ENCODE measurements at places on chromosomes 16 and 17. TPM values are rescaled to one million over a fixed set of nuclear protein-coding genes. Genes with fewer than 3 reads are reported as not detected.

Gene TBC1D3E
- polyA plus RNA-seq: not detected

Gene TMEM100
- polyA plus RNA-seq: 0.52 TPM

Gene NPIPA8
- not detected for polyA plus RNA-seq

- no peak for DNase-seq
These were observed 5.4 kb upstream of the CES4A start for GRCh38 chr16:66983033-66983432.

GRCh38 chr16:82061861-82062525, 26.9 kb downstream of the HSD17B2 start:
- peak; percentile 53 for DNase-seq

GRCh38 chr17:47945080-47945479, 3.7 kb downstream of the PNPO start:
- DNase-seq: no peak

Gene ZNF319
- 1.4 TPM for polyA plus RNA-seq

DNA sequence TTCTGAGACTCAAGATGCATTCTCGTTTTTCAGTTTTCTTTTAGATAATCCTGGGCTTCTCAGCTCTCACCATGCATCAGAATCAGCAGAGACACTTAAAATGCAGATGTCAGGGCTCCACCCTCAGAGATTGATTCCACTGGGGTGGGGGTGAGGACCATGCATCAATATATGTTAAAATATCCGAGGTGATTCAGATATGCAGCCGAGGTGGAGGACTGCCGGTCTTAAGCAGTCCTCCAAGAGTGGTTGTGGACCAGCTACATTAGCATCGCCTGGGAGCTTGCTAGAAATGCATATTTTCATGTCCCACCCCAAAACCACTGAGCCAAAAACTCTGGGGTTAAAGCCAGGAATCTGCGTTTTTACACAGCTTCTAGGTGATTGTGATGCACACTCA, 501.3 kb downstream of the CDH13 start:
- DNase-seq: no peak

DNA sequence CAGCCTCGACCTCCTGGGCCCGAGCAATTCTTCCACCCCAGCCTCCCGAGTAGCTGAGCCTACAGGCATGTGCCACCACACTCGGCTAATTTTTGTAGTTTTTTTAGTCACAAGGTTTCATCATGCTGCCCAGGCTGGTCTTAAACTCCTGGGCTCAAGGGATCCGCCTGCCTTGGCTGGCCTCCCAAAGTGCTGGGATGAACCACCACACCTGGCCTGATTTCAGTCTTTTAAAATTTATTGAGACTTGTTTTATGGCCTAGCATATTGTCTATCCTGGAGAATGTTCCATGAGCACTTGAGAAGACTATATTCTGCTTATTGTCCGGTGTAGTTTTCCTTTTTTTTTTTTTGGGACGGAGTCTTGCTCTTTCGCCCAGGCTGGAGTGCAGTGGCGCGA, 18.5 kb downstream of the DNAI2 start:
- DNase-seq: no peak

DNA sequence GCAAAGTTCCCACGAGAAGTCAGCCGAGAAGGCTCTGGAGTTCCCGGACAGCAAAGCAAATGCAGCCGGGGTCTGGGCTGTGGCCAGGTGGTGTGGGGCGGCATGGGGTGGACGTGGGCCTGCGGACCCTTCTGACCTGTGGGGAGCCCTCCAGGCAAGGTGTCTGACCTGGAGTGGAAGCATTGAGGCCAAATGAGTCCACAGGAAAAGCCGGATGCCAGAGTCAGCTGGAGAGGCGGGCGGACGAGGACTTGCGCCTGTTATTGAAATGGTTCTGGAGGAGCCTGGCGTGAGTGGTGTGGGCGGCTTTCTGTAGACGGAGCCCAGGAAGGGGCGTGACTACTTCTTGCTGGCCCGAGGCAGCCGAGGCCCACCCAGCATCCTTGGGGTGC, 50.5 kb upstream of the ZNF750 start:
- no peak for DNase-seq

Gene MARVELD3
- 21.0 TPM for polyA plus RNA-seq

DNA sequence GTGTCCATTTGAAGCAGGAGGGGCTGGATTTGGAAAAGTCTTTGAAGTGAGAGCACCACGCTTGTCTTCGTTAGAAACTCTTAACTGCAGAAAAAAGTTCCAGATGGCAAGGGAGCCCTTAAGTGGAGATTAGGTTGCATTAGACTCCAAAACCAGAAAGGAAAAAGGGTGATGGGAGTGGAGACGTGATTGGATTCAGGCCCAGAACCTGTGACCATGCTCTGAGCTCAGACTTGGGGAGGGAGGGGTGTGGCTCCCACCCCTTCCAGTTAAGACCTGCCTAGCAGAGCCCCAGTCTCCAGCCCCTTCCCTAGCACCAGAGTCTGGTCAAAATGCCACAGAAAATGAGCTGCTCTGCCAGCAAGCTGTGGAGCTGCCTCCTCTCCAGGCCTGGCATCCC, 6.4 kb upstream of the LGALS9 start:
- no peak for DNase-seq

DNA sequence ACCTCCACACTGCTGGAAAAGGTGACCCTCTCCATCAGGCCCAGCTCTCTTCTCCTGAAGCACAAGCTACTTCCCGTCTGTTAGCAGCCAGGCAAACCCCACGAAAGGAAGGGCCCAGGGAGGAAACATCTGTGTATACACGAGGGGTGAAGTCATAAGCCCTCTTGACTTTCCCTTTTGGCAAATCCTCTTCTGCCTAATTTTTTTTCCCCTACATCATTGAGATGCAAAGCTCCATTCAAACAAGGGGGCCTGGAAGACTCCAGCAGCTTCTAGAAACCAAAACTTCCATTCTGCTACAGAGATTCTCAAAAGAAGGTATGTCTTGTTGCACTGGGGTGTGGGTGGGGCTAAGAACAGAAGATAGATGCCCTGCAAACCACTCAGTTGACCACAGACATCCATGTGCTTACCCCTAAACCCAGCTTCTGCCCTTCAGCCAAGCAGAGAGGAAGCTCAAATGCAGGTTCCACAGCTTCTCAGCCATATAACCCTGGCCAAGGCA, 145.6 kb upstream of the RCVRN start:
- no peak for DNase-seq

Gene ABCC11
- 0.10 TPM for polyA plus RNA-seq

GRCh38 chr16:65984296-65984695, 382.2 kb upstream of the CDH5 start:
- no peak for DNase-seq

Gene AIPL1
- 0.24 TPM for polyA plus RNA-seq

Gene ATPAF2
- polyA plus RNA-seq: 24.7 TPM

DNA sequence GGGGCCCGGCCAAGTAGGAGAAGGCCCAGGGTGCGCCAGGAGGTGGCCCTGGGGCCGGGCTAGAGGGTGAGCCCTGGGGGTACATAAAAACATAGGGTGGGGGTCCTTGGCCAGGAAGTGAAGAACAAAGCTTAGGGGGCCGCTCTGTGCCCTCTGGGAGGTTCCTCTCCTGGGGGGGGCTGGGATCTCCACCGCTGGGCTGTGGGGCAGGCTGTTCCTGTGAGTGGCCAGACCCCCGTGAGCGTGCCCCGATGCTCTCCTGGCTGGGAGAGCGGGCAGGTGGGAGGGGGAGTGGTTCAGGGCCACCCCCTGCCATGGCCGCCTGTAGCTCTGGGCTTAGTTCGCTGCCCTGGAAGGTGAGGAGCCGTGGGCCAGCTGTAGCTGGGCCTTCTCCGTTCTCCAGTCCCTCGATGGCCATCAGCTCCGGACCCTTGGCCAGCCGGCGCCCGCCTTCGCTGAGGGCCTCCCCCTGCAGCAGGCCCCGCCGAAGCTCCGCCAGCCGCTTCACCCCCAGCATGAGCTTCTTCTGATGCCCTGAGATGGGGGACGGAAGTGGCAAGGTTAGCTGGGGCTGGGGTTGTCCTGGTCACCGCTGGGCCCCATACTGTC, 12.5 kb downstream of the CASKIN2 start:
- DNase-seq: no peak

- peak; percentile 85 for DNase-seq
These were observed 29.4 kb downstream of the C16orf87 start for GRCh38 chr16:46801428-46802049.

- no peak for DNase-seq
These were observed 40.3 kb upstream of the VPS4A start for GRCh38 chr16:69270831-69271230.

GRCh38 chr17:35728551-35728950, 2.9 kb upstream of the RASL10B start:
- DNase-seq: no peak

- no peak for DNase-seq
These were observed 2.3 kb downstream of the ENKD1 start for GRCh38 chr16:67664258-67664657.

- DNase-seq: no peak
These were observed 14.9 kb upstream of the CLEC18A start for GRCh38 chr16:69936252-69936651.

DNA sequence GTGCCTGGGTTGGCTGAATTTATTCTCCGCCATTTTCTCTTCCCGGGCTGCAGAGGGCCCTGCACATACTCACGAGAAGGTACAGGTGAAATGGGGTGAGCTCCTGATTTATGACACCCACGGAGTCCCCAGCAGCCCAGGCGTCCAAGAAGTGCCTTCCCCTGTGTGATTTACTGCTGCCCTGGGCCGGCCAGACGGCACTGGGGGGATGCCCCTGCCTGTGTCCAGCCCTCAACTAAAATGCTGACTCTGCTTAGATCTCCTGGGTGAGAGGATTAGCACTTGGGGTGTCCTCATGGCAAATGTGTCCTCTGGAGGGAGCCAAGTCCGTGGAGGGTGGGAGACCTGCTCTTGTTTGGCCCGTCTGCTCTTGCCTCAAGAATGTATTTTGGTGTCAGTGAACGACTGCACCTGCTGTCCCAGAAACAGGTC, 132.4 kb downstream of the MAF start:
- no peak for DNase-seq

Gene GGT6
- polyA plus RNA-seq: not detected

Gene OTOA
- polyA plus RNA-seq: 0.16 TPM

- DNase-seq: no peak
These were observed 45.9 kb downstream of the CDH13 start for GRCh38 chr16:82672676-82673075.

DNA sequence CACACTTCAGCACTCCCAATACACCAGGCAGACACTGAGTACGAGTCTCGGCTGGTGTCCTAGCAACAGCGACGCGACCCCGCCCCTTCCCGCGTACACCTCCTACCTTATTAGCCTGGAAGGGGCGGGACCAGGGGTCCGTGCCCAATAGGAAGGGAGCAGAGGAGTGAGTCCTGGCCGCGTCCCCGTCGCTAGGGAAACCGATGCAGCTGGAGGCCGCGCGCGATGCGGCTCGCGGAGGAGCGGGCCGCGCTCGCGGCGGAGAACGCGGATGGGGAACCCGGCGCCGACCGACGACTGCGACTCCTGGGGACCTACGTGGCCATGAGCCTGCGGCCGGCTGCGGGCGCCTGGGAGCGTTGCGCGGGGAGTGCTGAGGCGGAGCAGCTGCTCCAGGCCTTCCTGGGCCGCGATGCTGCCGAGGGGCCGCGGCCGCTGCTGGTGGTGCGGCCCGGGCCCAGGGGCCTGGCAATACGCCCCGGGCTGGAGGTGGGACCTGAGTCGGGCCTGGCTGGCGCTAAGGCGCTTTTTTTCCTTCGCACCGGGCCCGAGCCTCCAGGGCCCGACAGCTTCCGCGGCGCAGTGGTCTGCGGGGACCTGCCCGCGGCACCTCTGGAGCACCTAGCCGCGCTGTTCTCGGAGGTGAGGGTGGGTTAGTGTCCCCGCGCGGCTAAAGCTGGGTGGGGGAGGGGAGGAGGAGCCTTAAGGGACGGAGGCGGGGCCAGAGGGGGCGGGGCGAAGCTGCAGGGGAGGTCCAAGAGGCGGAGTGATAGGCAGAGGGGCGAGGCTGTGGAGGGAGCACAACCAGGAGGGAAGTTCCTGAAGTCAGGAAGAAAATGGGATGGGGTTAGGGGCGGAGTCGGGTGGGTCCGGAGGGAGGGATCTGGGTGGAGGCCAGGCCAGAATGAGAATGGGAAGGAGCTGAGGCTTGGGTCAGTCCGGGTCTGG, at the start of gene DNAH9:
DNAH9 (plus strand) TSS at position 197 of the 948 bp plus-strand sequence; CDS start at position 226, 29 bp downstream.
- DNase-seq: peak; percentile 3

DNA sequence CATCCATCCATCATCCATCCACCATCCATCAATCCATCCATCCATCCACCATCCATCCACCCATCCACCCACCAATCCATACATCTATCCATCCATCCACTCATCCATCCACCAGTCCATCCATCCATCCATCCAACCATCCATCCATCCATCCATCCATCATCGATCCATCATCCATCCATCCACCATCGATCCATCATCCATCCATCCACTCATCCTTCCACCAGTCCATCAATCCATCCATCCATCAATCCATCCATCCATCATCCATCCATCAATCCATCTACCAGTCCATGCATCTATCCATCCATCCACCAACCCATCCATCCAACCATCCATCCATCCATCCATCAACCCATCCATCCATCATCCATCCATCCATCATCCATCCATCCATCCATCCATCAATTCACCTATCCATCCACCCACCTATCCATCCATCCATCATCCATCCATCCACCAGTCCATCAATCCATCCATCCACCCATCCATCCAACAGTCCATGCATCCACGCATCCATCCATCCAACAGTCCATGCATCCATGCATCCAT, 39.3 kb upstream of the SSTR5 start:
- no peak for DNase-seq

GRCh38 chr16:77684181-77684526, 38.2 kb upstream of the NUDT7 start:
- no peak for DNase-seq

Gene PRSS53
- 0.36 TPM for polyA plus RNA-seq
